ENCODE measurements at places on chromosomes 13 and 19.
A peak's percentile ranks its signal among the peaks of the same experiment; 100 is the strongest.

- DNase-seq: no peak
Measured at GRCh38 chr13:39196965-39197646, 158.8 kb downstream of the NHLRC3 start.

DNA sequence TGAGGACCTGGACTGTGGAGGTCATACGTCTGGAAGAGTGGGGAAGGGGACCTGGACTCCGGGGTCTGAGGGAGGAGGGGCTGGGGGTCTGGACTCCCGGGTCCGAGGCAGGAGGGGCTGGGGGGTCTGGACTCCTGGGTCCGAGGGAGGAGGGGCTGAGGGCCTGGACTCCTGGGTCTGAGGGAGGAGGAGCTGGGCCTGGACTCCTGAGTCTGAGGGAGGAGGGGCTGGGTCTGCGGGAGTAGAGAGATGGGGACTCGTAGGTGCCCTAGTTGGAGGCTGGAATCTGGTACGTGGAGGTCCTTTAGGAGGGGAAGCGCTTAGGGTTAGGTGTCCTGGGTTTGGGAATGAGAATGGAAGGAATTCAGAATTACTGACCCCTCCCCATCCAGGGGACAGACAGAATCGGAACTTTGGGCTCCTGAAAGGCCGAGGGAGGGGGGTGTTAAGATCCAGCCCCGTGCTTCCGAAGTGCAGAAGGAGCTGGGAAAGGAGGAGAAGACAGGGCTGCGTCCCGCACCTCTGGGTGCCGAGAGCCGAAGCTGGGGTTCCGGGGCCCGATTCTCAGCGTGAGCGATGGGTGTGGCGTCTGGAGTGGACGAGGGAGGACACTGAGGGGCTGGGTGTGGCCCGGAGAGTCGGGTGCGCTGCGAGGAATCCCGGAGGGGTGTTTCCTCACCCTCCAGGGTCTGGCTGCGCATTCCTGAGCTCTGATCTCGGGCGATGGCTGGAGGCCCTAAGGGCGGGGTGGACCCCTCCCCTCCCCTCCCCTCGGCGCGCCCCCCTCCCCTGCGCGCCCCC is 608 bp downstream of the MYADM start:
- no peak for DNase-seq

GRCh38 chr19:16349551-16350152 is 25.0 kb downstream of the KLF2 start:
- DNase-seq: no peak

DNA sequence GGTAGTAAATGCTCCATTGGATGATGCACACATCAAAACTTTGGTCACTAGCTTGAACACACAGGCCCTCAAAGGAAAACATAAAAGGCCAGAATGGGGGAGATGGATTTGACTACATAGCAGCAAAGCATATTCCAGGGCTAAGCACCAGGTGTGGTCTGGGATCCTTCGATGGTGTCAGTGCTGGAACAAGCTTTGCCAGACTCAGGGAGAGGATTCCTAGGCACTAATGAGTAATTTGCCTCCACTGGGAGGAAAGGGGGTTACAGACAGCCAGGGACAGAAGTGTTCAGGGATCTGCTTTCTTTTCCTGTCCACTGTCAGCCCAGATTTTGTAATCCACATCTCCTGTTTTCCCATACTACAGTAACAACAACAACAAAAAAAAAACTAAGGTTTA is 157.2 kb upstream of the OBI1 start:
- no peak for DNase-seq

DNA sequence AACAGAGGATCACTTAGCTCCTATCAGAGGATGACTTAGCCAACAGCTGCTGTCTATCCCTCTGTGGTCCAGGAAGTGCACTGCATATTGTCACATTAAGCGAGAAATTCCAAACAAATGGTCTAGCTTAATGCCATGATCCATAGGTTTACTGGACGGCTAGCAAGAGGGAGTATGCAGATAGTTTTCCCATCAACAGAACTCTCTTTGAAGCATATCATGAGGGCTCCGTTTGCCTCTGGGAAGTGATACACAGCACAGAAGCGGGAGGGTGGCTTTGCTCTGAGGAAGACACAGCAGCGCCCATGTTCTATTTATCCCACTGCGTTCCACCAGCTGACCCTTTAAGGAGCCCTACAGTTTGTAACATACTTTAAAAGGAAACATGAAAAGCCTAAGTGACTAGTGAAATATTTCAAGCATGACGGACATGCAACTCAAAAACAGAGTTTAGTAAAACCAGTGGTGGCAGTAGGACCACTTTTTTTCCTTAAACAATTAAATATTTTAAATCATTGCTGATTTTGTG is 52.7 kb downstream of the COL4A1 start:
- no peak for DNase-seq

DNA sequence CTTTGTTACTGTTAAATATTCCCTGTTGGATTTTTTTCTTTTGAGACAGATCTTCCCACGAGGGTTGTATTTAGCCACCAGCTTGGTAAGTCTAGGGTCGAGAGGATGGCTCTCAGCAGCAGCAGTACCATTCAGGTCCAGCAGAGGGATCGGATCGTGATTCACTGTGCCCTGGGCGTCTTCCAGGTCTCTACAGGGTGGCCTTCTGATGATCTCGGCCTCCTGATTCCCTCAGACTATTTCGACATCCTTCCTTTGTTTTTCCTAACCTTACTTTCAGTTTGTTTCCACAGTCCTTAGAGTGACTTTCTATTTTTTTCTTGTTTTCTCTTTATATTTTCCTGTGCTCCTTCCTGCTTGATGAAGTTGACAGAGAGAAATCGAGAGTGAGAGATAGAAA is 1436.9 kb downstream of the UQCRFS1 start:
- DNase-seq: no peak

DNA sequence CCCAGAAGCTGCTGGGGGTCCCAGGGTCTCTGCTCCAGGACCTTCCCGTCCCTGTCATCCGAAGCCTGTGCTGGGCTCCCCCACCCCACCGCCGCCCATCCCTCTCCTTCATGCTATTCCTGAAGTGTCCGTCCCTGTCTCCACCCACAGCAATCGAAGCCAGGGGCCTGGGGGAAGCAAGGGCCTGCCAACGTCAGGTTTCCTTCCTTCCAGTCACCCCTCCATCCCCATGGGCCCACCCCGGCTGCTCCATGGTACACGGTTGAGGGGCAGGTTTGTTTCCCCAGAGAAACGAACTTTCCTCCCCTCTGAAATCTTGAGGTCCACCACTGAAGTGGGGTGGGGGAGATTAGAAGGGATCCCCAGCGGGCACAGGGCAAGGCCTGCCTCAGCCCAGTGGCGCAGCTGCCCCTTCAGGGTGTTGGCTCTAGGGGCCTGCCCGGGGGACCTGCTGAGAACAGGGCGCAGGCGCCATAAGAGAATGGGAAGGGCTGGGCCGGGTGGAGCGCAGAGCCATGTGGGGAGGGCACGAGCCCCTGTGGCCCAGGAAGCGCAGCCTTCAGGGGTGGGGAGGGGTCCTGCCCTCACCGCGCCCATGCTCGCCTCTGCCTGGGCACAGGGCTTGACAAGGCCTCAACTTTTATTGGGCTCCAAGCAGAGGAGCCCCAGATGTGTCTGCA is 16.1 kb downstream of the CEBPG start:
- no peak for DNase-seq

DNA sequence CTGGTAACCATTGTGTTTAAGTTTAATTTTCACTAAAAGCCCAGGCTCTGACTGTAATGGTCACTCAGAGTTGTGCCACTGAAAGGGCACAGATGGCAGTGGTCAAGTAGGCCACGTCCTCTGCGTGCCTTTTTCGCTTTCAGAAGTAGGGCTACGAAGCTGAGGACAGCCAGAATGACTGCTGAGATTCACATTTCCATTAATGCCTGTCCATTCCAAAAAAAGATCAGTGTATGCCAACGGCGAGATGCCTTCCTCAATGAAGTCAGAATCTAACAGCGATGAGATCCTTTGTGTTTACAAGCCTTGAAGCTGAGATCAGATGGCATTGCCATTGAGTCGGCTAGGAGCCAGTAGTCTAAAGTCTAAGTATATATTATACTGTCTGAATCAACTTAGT is 311.3 kb downstream of the FGF14 start:
- no peak for DNase-seq

- DNase-seq: no peak
Measured at GRCh38 chr19:55504252-55504603, 16.0 kb downstream of the SSC5D start.

GRCh38 chr19:35177377-35178274 is 23.1 kb downstream of the FXYD5 start:
- DNase-seq: no peak

GRCh38 chr19:52343548-52343947 is 7.5 kb downstream of the ZNF610 start:
- DNase-seq: peak; percentile 53

DNA sequence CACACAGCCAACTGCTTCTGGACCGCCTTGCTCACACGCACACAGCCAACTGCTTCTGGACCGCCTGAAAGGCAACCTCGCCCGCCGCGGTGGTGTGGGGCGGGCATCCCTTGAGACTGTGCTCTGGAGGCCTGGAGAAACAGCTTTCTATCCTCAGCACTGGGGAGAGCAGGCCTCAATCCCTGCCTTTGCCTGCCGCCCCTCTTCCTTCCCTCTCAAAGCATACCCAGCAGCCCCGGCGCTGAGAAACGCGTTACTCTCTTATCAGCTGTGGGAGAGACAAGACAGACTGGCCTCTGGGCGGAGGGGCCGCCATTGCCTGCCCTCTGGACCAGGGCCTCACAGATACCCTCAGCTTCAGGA is 2.9 kb downstream of the LIPE start:
- DNase-seq: no peak

- DNase-seq: no peak
Measured at GRCh38 chr19:18718015-18718526, 34.6 kb downstream of the CRTC1 start.

GRCh38 chr13:26590951-26591350 is 33.5 kb downstream of the WASF3 start:
- DNase-seq: no peak

GRCh38 chr13:73516731-73517130 is 457.9 kb downstream of the KLF5 start:
- DNase-seq: no peak

DNA sequence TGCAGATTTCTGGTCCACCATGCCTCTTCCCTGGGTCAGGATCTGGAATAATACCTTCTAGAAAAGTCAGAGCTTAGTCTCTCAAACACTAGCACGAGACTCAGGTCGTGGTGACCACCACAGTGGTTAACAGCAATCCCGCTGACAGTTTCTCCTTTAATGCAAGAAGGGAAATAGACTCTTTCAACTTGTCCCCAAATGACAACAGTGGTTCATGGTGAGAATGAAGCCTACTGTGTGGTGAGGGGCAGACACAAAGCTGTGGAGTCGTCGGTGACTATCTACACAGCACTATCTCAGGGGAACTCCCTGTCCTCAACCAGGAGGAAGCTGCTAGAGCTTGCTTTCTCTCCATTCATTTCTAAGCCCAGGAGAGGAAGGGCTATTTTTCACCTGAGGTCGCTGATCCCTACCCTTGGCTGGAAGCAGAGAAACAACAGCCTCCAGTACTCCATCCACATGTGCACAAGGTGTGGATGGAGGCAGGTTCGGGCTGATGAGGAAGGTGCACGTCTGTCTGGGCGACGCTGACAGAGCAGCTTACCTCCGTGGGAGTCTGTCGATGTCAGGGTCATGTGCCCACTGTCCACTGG is 72.4 kb downstream of the STK24 start:
- DNase-seq: no peak

DNA sequence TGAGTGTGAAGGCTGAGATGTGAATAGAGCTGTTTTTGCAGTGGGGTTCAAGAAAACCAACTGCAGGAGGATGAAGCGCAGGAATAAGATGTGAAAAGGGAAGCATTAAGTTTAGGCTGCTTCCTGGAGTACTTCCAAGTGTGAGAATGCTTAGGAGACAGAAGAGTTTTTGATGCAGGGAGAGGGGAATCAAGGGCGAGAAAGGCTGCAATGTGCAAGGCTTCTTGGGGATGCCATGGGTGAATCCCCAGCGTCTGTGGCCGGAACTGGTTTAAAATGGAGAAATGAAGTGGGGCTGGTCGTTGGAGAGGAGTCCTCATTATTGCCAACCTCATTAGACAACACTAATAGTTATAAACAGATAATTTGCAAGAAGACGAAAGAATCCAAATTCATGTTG is 764.9 kb downstream of the LIG4 start:
- DNase-seq: no peak

DNA sequence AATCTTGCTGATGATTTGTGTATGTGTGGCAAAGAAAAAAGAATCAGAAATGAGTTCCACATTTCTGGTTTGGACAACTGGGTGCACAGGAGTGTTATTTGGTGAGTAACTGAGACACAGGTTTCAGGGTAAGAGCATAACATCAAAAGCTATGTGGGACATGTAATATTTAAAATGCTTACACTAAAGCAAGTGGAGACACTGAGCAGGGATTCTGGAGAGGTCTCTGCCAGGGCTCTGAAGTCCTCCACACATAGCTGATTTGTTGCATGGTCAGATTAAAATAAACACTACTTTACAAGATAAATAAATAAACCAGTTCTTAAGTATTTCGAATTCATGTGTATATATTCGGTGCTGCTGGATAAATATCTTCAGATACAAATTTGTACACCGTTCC is 16.3 kb upstream of the PEG3 start:
- no peak for DNase-seq

DNA sequence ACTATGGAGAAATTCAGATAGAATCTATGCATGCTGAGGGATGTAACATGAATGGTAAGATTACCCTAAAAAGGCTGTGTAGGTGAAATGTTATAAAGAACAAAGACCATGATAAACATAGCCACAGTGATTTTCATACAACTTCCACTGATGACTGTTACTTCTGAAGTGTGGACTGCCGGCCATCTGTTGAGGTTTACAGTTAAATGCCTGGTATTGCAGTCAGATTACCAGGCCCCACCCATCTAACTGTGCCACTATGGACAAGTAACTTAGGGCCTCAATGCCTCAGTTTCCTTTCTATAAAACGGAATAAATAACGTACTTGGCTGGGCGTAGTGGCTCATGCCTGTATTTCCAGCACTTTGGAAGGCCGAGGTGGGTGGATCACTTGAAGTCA is 395.6 kb downstream of the KLF12 start:
- DNase-seq: no peak

GRCh38 chr13:37348916-37349643 is 243.6 kb upstream of the CSNK1A1L start:
- DNase-seq: no peak

DNA sequence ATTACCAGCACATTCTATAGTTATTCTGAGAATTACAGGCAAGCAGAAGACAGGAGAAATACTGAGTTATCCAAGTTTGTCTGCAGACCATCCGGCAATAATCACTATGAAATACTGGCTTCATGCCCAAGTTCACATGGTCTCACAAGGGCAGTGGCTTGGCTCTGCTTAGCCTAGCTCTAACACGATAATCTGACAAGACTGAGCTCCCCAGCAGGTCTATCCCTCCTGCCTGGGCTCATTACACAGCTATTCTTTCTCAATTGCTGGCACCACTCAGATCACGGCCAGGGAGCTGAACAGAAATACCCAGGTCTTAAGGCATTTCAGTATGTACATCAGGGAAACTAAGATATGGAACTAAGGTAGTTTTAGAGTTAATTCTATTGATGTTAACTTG is 361.6 kb upstream of the PCDH20 start:
- no peak for DNase-seq

Measured in CD8-positive, alpha-beta T cell (primary cell).